ENCODE measurements at places on chromosomes 5 and 9.

GRCh38 chr9:19186232-19186631, 44.3 kb upstream of the DENND4C start:
- DNase-seq: no peak

DNA sequence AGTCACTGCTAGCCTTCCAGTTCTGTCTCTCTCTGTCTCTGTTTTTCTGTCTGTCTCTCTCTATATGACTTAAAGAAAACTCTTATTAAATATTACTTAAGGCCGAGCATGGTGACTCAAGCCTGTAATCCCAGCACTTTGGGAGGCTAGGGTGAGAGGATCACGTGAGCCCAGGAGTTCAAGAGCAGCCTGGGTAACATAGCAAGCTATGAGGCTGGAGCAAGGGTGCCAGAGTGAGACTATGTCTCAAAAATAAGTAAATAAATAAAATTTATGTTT, 1.7 kb upstream of the GBGT1 start:
- DNase-seq: no peak

GRCh38 chr9:83266666-83267496, 203.9 kb upstream of the RASEF start:
- DNase-seq: no peak

DNA sequence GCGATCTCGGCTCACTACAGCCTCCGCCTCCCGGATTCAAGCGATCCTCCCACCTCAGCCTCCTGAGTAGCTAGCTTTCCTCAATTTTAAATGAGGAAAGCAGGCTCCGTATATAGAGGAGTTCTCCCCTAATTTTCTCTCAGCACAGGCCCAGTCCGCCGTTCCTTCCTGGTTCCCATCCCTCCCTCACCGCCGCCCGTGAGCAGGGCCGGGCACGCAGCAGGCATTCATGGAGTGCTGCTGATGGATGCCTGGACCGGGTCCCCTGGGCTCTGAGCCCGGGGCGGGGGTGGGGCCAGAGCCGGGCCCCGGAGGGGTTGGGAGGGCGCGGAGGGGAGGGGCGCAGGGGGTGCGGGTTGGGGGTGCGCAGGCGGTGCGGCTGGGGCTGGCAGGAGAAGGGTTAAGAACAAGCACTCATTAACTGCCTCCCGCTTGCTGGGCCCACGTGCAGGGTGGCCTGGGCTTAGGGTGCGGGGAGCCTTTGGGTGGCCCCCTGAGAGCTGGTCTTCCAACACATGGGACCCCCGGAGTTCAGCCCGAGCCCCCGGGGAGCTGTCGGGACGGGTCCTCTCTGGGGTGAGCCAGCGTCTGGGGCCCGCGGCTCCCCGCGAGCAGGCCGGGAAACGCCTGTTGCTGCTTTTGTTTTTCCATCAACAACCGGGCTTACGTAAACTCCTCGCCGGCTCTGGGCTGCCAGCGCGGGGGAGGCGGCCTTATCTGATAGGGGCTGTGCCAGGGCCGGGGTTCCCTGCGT, 33.7 kb downstream of the LHX2 start:
- no peak for DNase-seq

DNA sequence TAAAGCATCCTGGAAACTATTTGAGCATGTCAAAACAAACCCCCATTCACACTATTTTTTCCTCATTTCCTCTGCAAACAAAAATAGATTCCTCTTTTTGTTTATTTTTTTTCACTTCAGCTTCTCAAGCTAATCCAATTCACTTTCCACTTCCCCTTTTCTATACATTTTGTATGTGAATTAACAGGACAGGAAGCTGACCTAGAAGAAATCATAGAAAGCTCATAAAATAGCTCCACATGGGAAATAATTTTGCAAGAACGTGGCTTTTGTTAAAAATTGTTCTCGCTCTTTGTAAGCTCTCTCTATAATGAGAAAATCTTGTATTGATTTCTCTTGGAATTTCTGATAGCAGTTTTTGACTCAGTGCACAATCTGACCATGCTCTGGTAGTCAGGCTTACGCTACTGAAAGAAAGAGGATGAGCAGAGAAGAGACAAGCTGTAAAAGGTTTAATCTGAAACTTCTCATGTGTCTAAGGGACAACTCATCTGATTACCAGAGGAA, 215.8 kb downstream of the ADAMTS12 start:
- DNase-seq: no peak

DNA sequence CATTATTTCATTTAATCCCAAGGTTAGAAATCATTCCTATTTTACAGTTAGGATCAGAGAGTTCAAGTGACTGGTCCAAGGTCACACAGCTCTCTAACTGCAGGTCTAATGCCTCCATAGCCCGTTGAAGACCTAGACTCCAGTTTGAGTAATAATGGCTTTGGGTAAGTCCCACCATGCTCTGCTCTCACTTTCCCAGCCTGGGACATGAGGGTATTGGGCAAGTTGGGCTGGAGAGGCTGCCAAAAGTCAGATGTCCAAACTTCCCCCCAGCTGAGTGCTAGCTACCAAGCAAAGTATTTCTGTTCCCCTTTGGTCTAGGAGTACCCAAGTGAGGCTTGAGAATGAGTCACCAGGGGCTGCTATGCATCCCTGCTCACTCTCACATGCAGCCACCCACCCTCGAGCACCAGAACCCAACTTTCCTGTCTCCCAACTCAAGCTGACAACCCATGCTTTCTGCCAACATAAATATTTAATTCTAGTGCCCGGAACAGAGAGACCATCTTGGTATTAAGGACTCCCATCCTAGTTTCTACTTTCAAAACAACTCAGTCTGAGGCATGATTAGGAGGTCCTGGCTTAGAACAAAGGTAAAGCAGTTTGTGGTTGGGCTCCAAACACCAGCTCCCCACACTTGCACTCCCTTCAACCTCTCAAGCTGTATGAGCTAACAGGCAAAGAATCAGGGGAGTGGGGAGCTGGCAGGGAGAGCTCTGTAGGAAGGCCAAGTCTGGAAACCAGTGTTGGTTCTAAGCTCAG, 236.5 kb upstream of the TRIM32 start:
- no peak for DNase-seq

DNA sequence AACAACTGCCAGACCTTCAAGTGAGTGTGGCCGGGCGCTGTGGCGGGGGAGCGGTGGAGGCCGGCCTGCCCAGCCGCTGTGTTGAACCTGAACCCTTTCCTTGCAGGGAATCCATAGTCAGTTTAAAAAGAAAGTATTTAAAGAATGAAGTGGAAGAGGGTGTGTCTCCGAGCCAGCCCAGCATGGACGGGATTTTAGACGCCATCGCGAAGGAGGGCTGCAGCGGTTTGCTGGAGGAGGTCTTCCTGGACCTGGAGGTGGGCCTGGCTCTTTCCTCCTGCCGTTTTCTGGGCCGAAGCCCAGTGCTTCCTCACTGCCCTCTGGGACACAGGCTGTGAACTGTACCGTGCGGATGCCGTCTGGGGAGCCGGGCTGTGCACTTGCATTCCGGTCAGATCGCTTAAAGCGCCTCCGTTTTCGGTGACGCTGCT, 19.1 kb downstream of the EXOC3 start:
- no peak for DNase-seq

DNA sequence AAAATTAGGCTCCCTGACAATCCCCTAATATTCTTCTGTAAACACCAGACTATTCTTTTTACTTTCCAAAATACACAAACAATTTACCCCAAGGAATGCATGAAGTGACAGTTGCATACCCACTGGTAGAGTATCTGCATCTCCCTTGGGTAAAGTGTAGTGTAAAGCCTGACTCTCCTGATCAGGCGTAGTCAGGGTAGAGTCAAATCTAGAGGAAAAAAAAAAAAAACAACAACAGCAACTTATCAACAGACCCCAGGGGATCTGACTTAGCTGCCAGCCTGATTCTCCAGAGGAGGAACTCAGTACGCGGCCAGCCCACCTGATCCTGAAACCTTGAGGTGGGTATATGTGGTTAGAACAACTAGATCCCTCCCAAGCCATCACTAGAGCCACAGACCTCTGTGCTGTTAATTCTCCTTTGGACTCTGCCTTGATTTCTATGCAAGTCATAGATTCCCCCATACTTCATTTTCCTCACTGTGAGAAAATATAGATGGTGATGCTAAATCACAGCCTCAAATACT, 61.0 kb downstream of the ZNF608 start:
- no peak for DNase-seq

DNA sequence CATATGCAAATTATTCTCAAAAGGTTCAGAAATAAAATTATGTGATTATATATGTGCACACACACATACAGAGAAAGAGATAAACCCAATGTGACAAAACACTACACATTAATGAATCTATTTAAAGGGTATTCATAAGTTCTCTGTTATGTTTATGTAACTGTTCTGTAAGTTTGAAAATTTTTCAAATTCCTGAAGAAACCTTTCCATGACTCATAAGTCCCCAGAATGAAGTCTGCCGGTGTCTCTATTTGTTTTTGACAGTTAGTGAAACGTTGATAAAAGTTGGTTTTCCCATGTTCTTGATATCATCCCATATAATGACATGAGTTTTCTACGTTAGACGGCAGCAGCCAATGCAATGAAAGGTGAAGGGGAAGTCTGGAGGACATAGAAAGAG, 199.5 kb upstream of the PUM3 start:
- no peak for DNase-seq

- no peak for DNase-seq
These were observed 32.5 kb downstream of the THBS4 start for GRCh38 chr5:80067531-80068245.
